ENCODE measurements at places on chromosomes 16 and 17. TPM values are rescaled to one million over a fixed set of nuclear protein-coding genes. Genes with fewer than 3 reads are reported as not detected.

Gene ADAM11
- total RNA-seq = 0.94 TPM

Gene CCL8
- not detected for total RNA-seq

Gene ETV4
- total RNA-seq = 210 TPM

Gene TBKBP1
- 2.7 TPM for total RNA-seq

Gene CLEC19A
- not detected for total RNA-seq

- no peak for DNase-seq
These were observed 54.4 kb upstream of the LGALS9 start for GRCh38 chr17:27576477-27577083.

DNA sequence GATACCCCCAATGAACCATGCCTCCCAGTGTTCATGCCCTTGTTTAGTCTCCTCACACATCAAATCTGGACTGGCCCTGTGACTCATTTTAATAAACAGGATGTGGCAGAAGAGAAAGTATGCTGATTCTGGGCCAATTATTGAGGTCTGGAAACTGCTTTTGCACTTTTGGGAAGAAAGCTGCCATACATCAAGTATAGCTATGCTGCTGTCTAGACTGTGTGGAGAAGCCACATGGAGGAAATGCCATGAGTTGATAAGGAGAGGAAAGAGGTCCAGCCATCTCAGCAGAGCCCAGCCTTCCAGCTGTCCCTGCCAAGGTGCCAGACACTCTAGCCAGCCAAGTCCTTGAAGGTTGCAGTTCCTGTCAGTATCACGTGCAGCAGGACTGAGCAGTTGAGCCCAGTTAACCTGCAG is 16.7 kb downstream of the RPRML start:
- no peak for DNase-seq

DNA sequence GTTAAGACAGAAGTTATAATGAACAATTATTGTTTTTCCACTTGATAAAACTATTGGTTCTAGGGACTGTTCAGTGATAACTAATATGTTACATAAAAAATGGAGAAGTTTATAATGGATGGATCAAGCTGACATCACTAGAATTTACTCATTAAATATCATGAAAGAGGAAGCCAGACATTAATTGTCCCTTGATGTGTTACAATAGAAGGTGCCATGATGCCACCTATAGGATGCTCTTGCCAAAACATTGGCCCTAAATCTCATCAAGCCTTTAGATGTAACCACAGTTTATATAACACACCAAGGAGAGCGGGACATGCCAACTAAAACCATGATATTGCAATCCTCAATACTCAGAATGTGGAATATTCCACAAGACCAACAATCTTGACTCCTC is 147.9 kb upstream of the MON1B start:
- peak; percentile 31 for DNase-seq

DNA sequence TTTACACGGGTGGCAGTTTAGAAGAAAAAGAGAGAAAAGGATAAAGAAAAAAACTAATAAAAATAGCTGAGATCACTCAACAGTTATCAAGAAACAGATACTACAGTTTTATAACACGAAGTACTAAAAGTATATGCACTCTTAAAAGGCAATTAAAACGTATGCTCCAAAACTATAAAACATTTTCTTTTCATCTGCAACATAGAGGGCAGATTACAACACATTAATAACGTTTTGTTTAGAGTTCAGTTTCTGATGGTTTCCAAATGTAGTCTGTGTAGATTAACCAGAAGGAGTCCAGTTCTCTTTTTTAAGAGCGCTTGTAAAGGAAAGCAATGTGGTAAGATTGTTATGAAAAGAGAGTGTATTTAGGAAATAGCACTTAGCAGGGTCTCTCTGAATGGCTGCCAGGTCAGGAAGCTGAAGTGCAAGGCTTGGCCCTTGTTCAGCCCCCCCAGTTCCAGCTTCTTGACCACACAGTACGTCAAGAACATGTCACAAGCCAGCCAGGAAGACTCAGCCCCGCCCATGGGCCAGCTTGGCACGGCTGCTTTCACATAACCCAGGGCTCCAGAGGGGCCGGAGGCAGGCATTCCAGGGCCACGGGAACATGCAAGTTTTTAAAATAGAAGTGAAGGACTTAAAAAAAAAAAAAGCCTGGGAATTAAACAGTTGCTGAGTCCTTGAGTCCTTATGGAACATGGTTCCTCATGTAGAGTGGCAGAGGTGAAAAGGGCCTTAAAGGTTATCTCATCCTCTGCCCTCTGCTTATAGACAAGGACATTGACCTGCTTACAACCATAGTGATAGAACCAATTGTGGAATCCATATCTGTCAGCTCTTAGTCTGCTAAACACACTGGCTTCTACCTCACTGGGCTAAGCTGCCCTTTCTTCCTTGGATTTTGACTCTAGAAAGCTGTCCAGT is 147.4 kb upstream of the TBX2 start:
- DNase-seq = peak; percentile 99

GRCh38 chr17:30363715-30364202 is 15.0 kb upstream of the CPD start:
- DNase-seq = no peak

- DNase-seq = no peak
These were observed 56.1 kb upstream of the ACSF3 start for GRCh38 chr16:89037261-89038152.

- no peak for DNase-seq
These were observed 7.3 kb upstream of the CPHXL start for GRCh38 chr16:75733305-75734211.

- DNase-seq = no peak
These were observed 406.9 kb downstream of the TMEM114 start for GRCh38 chr16:8183176-8184099.

DNA sequence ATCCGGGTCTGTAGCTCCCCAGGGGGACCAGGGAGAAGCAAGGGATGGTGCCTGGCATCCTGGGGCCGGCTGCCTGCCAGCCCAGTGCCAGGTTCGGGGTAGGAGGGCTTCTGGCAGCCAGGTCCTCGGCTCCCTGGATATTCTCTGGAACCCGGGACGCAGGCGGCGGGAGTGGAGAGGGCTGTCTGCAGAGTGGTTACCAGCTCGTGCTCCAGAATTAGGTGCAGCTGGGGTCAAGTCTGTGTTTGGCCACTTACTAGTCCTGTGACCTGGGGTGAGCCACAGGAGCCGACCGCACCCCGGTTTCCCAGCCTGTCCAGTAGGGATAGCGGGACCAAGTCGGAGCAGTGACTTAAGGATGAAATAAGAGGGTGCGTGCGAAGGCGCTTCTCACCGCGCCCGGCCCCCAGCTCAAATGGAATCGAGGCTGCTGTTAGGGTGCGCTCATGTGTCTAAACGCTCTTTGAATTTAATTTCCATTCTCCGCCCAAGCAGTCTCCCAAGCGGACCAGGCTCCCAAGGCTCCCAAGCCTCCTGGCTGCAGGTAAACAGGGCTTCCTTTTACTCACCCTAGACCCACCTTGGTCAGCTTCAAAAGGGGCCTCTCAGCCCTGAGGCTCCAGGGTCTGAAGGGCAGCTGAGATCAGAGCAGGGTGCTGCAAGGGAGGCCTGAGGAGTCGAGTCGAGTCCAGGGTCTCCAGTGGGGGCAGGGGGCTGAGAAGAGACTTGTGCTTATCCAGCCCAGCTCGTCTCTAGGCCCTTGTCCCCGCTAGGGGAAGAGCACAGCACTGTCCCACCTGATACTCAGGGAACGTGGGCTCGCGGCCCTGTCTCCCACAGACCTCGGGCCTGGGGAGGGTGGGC is 28.3 kb upstream of the ZNF469 start:
- DNase-seq = no peak

DNA sequence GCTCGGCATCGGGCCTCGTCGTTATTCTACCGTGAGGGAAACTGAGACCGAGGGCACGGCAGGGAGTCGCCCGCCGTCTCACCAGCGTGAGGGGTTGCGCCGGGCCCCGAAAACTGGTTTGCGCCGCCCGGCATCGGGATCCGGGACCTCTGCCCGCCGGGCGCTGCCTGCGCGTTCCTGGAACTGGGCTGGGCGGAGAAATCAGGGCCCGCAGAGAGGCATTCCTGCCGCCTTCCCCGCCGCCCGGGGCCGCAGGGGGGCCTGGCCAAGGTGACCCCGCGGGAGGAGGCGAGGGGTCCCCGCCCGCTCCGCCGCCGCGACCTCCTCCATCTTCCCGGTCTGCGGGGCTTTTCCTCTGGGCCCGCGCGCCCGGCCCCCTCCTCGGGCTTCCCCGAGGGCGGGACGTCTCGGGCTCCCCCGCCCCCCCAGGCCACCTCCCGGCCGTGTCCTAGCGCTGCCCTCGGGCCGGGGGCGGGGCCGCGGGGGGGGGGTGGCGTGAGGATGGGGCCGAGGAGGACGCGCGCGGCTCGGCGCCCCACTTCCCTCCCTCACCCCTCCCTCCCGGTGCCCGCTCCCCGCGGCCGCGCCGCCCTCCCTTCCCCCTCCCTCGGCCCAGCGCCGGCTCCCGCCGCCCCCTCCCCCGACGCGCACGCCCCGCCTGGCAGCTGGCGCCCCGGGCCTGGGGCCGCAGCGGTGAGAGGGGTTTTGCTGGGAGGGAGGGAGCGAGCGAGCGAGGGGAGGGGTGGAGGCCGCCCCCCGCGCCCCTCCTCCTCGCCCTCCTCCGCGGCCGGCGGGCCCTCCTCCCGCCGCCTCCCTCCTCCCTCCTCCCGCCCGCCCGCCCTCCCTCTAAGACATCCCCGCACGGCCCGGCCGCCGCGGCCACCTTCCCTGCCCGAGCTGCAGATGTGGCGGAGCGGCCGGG is at the start of gene GLIS2:
TSS of gene GLIS2 (plus strand) at position 882 of the 922 bp plus-strand sequence. CDS start 16,214 bp downstream, outside the sequence.
- peak; percentile 70 for DNase-seq

GRCh38 chr17:46072998-46073397 is 73.9 kb downstream of the STH start:
- DNase-seq = peak; percentile 11

- DNase-seq = no peak
These were observed 135.4 kb upstream of the SOX9 start for GRCh38 chr17:71985111-71986039.

DNA sequence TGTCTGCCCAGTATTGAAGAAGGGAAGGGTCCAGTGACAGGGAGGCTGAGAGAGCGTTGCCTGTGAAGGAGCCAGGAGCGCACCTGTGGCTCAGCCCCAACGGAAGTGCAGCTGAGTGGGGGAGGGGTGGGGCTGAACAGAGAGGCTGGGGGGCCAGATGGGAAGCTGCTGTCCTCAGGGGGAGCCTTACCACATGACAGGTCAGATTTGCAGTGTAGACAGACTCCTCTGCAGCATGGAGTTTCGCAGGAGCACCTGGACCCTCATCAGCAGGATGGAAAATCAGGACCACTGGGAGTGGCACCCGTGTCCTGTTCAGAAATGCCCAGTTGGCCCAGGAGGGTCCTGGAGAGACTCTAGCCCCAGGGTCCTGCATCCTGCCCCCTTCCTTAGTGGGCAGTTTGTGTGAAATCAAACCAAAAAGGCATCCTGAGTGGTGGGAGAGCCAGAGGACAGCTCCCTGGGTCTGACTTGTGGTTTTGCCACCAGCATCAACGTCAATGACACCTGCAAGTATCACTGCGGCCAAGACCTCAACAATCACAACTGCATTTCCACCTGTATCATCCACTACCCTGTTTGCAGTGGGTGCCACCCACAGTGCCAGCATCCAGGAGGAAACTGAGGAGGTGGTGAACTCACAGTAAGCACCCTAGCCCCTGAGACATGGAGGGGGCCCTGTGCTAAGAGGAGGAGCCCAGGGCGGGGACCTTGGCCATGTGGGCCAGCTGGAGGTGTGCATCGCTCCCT is 7.8 kb downstream of the CD300A start:
- DNase-seq = no peak

GRCh38 chr16:12868788-12869187 is 32.6 kb upstream of the SHISA9 start:
- DNase-seq = no peak

DNA sequence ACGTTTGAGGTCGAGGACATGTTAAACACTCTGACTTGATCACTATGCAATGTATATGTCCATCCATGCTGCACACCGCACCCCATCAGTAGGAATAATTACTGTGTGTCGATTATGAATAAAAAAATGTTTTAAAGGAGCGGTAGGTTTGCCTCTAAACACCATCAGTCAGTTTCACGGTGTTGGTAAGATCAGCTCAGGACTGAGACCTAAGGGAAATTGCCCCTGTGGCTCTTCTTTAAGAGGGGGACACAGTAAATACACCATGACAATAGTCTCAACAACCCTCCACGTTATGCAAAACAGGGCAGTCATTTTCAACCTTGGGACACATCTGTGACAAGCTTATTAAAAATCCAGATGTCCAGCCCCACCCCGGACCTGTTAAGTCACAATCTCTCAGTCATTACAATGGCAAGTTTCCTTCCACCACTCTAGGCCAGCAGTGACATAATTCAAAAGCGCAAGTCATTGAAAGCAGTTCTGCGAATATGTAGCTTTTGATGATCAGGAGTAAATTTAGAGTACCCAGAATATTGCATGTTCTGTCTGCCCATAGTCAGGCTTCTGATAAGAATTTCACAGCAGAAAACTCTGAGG is 1.2 kb downstream of the ATMIN start:
- no peak for DNase-seq

DNA sequence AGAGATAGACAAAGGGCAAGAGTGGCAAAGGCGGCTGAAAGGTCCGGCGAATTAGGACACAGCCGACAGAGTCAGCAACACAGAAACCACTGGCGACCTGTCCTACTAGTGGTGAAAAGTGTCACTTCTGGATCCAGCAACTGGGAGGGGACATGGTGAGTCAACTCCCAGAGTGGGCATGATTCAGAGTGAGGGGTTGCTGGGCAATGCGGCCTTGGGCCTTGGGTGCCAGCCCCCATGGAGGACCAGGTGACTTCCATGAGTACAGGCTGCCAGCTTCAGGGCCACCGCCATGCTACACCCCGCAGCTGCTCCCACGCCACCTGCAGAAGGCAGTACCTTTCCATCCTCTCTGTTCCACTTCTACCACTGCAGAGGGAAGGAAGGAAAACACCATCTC is 110.6 kb downstream of the ZFHX3 start:
- no peak for DNase-seq

- no peak for DNase-seq
These were observed 53.5 kb downstream of the TIMM22 start for GRCh38 chr17:1050246-1050995.

DNA sequence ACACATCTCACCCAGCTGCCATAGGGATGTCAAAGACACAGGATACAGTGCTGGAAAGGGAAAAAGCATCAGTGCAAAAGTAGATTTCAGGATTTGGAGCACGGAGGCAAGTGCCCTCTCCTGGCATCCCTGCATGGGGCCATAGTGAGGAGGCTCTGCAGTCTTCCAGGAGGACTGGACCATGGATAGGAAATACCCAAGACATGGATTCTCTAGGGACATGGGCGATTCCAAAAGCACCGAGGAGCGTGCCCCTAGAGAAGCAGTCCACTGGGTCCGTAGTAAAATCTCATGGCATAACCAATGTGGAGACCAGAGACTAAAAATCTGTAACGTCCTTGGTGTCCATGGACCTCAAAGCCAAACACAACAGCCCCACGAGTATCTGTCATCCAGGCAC is 818.2 kb downstream of the KCNJ18 start:
- DNase-seq = no peak

- peak; percentile 55 for DNase-seq
These were observed 60.0 kb upstream of the MPHOSPH6 start for GRCh38 chr16:82229800-82230619.

DNA sequence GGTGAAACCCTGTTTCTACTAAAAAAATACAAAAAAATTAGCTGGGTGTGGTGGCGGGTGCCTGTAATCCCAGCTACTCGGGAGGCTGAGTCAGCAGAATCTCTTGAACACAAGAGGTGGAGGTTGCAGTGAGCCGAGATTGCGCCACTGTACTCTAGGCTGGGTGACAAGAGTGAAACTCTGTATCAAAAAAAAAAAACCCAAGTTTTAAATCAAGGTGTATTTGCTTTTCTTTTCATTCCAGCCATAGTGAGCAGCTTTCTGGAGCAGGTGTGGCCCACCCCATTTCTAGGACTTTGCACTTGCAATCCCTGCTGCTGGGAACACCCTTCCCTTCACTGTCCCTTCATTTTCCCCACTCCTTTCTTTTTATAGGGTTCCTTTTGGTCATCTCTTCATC is 28.8 kb downstream of the TMEM238L start:
- no peak for DNase-seq
